ENCODE measurements at places on chromosomes 2 and 18.

- DNase-seq: no peak
Measured at GRCh38 chr2:185127412-185127811, 529.1 kb downstream of the ZNF804A start.

- DNase-seq: no peak
Measured at GRCh38 chr2:156704617-156705016, 268.4 kb downstream of the GPD2 start.

DNA sequence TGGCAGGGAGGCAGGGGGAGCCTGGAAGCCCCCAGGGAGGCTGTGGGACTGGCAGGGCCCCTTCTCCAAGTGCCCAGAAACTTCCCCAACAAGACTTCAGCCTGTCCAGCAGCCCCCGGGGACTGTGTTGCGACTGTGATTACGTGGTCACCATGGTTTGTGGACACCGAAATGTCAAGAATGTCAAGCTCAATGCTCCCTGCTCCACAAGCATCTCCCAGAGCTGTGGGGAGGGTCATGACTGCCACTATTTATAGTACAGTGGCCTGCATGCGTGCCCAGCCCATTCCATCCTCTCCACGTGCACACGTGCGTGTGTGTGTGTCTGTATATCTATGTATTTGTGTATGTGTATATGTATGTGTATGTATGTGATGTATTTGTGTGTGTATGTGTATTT lies 93.8 kb upstream of the MBOAT2 start:
- no peak for DNase-seq

DNA sequence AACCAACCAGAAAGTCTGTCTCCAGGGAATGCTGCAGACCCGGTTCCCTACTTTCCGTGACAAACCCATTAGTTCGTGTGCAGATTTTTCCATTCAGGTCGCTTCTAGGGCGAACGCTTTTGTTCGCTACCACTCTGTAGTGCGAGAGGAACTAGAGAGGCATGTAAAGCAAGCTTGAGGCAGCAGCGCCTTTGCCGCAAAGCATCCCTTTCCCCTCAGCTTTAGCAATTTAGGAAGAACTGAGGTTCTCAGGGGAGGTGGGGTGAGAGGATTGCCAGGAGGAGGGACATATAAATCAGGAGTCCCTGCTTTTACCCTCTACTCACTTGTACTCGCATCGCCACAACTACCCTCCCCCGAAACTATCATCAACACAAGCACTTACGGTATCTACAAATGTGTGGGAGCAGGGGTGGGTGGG lies 748 bp upstream of the ZNF804A start:
- DNase-seq: no peak

- no peak for DNase-seq
Measured at GRCh38 chr2:104476563-104476988, 377.3 kb upstream of the POU3F3 start.

- DNase-seq: no peak
Measured at GRCh38 chr18:48452861-48453323, 43.7 kb upstream of the ZBTB7C start.

DNA sequence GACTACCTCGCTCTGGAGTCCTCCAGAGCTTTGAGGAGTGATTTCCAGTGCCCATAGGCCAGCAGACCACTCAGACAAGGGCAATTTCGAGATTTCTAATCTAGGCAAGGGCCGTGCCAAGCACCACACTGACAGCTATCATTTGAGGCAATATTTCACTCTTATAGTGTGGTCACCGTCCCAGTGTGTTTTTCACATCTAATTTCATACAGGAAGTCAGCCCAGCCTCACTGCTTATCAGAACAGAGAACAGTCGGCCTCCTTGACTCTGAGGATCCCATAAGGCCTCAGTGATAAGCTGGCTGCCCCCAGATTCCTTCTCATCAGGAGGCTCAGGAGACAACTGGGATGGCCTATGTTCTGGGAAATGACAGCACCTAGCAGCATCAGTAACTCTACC lies 581 bp downstream of the CAPN14 start:
- no peak for DNase-seq

DNA sequence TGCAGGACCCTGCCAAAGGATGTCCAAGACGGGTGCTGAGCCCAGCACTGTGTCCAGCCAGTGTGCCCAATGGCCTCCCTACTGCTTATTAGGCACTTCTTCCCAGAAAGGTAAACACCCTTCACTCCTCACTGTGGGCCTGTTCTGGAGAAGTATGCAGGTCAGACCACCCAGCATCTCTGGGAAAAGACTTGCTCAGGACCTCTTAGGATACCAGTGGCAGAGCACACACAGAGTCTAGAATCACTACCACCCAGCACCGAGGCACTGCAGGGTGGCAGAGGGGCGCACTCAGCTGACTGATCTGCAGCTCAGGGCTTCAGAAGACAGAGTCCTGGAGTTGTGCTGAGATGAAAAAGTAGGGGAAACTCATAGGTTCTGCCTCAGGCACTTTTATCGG lies 25.8 kb downstream of the XDH start:
- no peak for DNase-seq

DNA sequence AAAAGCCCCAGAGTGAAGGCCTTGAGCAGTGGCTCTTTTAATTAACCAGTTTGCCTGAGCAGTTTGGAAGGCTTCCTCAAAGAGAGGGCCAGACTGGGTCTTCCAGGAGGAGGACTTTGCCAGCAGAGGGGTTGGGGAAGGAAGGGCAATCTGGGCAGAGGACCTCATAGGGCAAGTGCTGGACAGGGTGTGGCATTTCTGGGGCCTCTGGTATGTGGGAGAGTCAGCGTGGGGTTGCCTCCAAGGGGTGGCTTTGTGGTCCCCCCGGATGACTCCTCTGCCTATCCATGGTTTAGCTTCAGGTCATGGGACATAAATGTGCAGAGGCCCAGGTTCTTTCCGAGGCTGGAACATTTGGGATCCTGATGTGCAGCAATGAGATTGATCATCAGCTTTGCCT lies 12.6 kb downstream of the GLI2 start:
- DNase-seq: no peak

DNA sequence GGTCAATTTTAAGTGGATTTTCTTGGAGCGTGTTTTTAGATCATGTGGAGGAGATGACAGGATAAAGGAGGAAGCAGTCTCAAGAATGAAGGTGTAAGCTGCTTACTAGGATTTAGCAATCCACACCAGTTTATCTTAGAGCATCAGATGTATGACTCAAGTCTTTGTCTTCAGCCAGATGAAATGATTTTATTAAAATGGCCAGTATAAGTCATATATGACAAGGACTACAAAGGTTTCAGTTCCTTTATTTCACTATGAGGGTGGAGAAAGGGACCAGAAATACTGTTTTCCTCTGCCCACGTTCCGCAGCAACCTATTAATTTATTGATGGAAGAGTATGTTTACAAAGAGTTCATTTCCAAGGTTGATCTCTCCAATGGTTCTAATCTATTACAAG lies 970.5 kb upstream of the SLC39A10 start:
- DNase-seq: no peak

- DNase-seq: no peak
Measured at GRCh38 chr18:57846258-57846657, 43.1 kb upstream of the ATP8B1 start.

DNA sequence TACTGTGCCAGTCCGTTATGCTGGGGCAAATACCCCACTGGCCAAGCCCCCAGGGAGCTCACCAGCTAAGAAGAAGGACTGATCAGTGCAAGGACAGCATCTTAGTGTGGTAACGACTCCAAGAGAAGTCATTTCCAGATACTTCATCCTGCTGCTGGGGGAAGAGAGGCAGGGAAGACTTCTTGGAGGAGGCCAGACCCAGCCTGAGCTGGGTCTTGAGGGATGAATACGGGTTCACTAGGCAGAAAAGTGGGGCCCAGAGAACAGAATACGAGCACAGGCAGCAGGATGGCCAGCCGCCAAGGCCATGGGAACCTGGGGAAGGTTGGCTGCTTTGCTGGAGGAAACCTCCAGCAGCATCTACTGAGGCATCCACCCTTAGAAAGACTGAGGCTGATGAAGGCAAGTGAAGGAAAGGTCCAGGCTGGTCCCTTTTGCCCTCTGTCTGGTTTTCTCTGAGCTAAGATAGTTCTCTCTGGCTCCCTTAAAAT lies 84.1 kb downstream of the GLI2 start:
- no peak for DNase-seq

GRCh38 chr18:62125702-62126101 lies 61.2 kb downstream of the PIGN start:
- DNase-seq: no peak

GRCh38 chr2:66521291-66521922 lies 86.5 kb downstream of the MEIS1 start:
- no peak for DNase-seq

DNA sequence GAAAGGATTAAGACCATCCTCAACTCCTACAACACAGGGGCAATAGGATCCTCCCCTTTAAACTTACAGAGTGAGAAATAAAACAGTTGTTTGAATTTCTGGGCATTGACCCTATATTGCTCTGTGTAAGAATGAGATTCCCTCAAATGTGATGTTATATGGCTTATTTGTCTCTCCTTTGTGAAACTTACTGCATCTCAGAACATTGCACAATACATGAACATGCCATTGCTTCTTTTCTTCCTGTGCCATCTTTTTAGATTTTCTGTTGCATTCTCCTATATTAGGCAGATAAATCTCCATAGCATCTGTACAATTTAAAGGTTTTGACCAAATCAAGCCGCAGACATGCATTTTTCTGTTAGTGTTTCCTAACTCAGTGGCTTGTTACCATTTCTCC lies 941.9 kb upstream of the FANCL start:
- no peak for DNase-seq

- DNase-seq: no peak
Measured at GRCh38 chr2:239109041-239109927, 261.4 kb downstream of the TWIST2 start.
